ENCODE measurements at places on chromosomes 16 and 17. TPM values are rescaled to one million over a fixed set of nuclear protein-coding genes. Genes with fewer than 3 reads are reported as not detected.

Gene SLC6A2
- total RNA-seq, result not detected

DNA sequence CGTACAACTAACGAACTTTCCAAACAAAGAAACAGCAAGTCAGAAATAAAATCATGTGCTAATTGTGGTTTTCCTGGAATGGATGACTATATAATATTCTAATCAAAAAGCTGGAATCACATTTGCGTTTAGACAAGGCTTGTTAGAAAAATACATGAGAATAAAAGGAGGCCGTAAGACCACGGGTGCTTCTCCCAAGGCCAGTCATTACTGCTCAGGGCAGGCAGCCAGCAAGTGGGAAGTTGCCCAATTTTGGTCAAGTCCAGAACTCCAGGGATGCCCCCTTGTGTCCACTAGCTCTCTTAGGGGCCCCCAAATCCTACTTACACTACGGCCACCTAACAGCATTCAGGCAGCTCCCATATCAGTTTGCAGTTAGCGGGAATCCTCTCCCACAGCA is 25.9 kb upstream of the LYRM9 start:
- no peaks in the 10 kb centered on the region for H3K36me3 ChIP-seq
- peaks cover 4% of the 10 kb centered on the region for H3K27me3 ChIP-seq
- H3K27ac ChIP-seq, result no peak overlapping the region
- DNase-seq, result no peak

DNA sequence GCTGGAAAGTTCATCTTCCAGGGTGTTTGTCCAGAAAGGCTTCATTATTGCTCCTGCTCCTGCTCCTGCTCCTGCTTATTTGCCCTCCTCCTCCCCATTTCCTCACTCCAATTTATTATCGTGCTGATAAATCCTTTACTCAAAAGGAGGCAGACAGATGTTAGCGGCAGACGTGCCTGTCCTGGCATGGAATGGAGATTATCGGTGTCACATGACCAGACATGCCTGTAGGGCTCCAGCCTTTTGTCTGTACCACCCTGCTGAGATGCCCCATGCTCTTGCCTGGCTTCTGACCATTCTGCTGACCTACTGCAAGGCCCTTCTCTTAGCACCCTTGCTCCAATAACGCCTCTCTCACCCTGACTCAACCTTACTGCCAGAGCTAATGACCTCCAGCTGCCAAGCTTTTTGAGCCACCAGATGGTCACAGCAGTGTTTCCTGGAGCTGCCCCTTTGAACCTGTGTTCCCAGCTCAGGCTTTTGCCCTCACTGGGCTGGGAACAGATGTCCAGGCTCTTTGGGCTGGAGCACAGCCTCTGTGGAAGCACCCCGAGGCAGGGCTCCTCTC is 12.8 kb downstream of the DNAH9 start:
- no peak overlapping the region for H3K27ac ChIP-seq
- no peaks in the 10 kb centered on the region for H3K4me1 ChIP-seq
- DNase-seq, result no peak

DNA sequence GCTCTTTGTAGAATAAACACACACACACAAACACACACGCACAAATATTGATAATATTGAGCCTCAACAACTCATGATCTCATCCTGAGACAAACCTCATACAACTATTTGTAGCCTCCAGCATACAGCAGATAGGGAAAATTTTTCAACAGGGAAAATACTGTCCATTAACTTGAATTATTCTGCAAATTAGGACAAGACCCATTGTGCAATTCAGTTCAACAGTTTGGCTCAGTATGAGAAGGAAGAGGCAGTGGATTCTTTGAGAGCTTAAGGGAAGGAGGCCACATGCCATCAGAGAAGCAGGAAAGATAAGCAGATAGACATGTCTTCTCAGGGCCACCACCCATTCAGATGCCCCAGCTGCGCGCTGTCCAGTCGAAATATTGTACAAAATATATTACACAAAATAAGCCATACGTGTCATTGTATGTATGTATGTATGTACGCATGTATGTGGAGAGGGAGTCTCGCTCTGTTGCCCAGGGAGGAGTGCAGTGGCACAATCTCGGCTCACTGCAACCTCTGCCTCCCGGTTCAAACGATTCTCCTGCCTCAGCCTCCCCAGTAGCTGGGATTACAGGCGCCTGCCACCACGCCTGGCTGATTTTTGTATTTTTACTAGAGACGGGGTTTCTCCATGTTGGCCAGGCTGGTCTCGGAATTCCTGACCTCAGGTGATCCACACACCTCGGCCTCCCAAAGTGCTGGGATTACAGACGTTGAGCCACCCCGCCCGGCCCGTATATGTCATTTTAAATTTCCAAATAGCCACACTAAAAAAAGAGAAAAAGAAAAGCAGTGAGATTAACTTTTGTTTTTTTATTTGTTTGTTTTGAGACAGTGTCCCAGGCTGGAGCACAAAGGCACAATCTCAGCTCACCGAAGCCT is 1.8 kb downstream of the ZC3H7A start:
- H3K27me3 ChIP-seq, result no peaks in the 10 kb centered on the region
- H3K4me1 ChIP-seq, result no peaks in the 10 kb centered on the region
- DNase-seq, result peak; percentile 54

DNA sequence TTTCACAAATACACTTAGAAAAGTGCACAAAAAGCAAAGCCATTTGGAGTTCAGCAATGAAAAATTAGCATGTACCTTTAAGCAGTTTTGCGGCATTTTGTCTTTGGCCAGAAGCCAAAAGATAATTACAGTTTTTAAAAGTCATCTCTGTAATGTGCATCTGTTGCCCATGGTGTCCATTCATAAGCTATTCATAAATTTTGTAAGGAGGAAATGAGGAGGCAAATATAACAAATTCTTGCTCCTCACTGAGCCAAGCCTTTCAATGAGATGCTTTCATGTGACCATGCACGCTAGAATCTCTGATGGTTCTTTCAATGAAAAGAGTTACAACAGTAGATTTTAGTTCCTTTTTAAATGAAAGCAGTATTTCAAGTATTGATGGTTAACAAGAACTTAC is 247.1 kb upstream of the MON1B start:
- H3K27ac ChIP-seq, result no peak overlapping the region
- no peak overlapping the region for H3K4me3 ChIP-seq
- no peaks in the 10 kb centered on the region for H3K27me3 ChIP-seq
- no peaks in the 10 kb centered on the region for H3K4me1 ChIP-seq
- H3K36me3 ChIP-seq, result no peaks in the 10 kb centered on the region

DNA sequence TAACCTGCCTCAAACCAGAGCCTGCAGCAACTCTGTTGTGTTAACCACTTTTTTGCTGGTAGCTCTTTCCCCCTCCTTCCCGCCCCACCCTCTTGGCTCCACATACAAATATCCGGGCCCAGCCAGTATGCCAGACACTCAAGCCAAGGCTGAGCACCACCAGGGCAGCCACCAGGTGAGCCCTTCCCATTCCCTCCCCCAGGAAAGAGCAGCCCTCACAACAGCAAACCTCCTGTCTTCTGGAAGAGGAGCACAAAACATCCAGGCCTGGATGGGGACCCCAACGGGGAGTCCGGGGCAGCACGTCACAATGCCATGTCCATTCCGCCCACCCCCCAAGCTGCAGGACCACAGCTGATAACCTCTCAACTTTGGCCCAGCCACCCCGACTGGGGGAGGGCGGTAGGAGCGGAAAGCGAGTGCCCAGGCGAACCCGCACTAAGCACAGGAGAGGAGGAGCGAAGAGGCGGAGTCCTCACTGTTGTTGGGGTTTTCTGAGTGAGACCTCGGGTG is 757 bp downstream of the ORMDL3 start:
- DNase-seq, result peak; percentile 18
- peak overlapping the region; percentile 89 for H3K27ac ChIP-seq
- peaks cover 12% of the 10 kb centered on the region for H3K36me3 ChIP-seq
- peaks cover 37% of the 10 kb centered on the region for H3K4me1 ChIP-seq

- H3K4me1 ChIP-seq, result peaks cover 8% of the 10 kb centered on the region
- H3K4me3 ChIP-seq, result no peak overlapping the region
- H3K36me3 ChIP-seq, result no peaks in the 10 kb centered on the region
- peaks cover 45% of the 10 kb centered on the region for H3K27me3 ChIP-seq
- no peak overlapping the region for H3K27ac ChIP-seq
These were observed 10.1 kb upstream of the CA4 start for GRCh38 chr17:60139438-60140285.

GRCh38 chr17:42362245-42362961 is 25.8 kb downstream of the STAT3 start:
- H3K36me3 ChIP-seq, result no peaks in the 10 kb centered on the region
- no peak for DNase-seq
- no peak overlapping the region for H3K4me3 ChIP-seq
- no peaks in the 10 kb centered on the region for H3K27me3 ChIP-seq
- no peaks in the 10 kb centered on the region for H3K4me1 ChIP-seq
- no peak overlapping the region for H3K27ac ChIP-seq

DNA sequence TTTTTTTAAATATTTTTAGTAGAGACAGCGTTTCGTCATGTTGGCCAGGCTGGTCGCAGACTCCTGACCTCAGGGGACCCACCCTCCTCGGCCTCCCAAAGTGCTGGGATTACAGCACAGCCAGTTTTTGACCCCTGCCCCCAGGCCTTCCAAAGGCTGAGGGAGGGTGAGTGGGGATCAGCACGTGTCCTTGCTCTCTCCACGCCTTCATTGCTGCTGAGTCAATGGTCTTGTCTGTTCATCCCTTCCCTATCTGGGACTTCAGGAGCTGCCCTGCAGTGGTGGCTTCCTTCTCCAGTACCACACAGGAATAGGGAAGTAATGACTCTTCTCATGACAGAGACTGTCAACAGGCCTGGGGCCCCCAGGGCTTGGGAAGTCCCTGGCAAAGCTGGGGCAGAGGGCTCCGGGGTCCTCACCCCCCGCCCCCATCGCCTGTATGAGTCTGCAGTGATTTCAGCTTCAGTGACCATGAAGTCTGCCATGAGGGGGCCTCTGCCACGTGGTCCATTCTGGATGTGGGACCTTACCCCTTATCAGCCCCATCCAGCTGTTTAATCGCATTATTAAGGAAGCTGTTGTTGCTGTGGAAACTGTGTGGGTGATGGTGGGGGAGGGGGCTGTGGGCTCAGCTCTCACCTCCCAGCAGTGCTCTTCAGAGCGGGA is 6.1 kb downstream of the ABCC3 start:
- no peaks in the 10 kb centered on the region for H3K36me3 ChIP-seq
- H3K4me1 ChIP-seq, result peaks cover 25% of the 10 kb centered on the region
- no peaks in the 10 kb centered on the region for H3K27me3 ChIP-seq
- no peak overlapping the region for H3K27ac ChIP-seq
- no peak for DNase-seq

- H3K4me3 ChIP-seq, result peak overlapping the region; percentile 28
- H3K36me3 ChIP-seq, result no peaks in the 10 kb centered on the region
- H3K4me1 ChIP-seq, result no peaks in the 10 kb centered on the region
These were observed 1.4 kb upstream of the SLC22A31 start for GRCh38 chr16:89201439-89202377.

Gene SEPTIN1
- total RNA-seq, result 0.26 TPM

GRCh38 chr17:42809250-42809649 is 10.6 kb downstream of the CNTD1 start:
- H3K36me3 ChIP-seq, result peaks cover 2% of the 10 kb centered on the region
- H3K27ac ChIP-seq, result no peak overlapping the region
- no peak overlapping the region for H3K4me3 ChIP-seq
- H3K4me1 ChIP-seq, result peaks cover 4% of the 10 kb centered on the region
- H3K27me3 ChIP-seq, result no peaks in the 10 kb centered on the region

- H3K4me1 ChIP-seq, result no peaks in the 10 kb centered on the region
- no peak overlapping the region for H3K27ac ChIP-seq
- DNase-seq, result no peak
- H3K4me3 ChIP-seq, result no peak overlapping the region
- no peaks in the 10 kb centered on the region for H3K27me3 ChIP-seq
- no peaks in the 10 kb centered on the region for H3K36me3 ChIP-seq
These were observed 18.3 kb downstream of the NT5M start for GRCh38 chr17:17321356-17322025.

Gene TEX14
- under 0.01 TPM for total RNA-seq

DNA sequence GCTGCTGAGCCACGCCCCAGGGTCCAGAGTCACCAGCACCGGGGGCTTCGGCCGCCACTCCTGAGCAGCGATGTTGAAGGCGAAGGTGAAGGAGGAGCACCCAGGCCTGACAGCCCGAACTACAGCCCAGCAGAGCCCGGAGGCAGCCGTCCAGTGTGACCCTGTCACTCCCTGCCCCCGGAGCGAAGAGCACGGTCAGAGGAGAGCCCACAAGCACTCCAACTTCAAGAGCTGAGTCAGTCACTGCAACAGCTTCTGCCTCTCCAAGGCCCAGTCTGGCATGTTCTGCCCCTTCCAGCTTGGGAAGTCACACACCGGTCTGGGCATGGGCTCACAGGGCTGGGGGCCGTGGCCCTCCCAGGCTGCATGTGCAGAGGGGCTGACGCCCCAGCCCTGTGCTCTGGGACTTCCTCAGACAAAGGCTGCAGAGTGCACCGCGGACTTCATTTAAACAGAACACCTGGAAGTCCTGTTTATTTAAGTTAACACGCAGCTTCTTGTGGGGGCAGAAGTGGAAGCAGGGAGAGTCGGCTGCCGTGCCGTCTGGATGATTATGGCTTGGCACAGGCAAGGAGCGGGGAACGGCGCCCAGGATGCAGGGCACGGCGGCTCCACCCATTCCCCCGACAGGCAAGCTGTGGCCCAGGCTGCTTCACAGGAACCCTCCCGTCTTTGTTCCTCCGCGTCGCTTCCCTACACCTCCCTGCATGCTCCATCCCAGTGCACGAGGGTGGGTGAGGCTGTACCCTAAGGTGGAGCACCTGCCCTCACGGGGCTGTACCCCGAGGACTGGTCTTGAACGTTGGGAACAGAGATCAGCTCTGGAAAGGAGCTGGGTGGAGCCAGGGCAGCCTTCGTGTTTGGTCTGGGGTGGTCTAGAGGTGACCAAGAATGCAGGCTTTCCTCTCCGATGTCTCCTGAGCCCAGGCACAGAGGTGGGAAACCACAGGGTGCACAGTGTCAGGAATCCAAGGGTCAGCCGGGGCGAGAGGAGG is 68.9 kb upstream of the METRNL start:
- no peaks in the 10 kb centered on the region for H3K36me3 ChIP-seq
- no peak overlapping the region for H3K4me3 ChIP-seq
- peak; percentile 67 for DNase-seq
- no peak overlapping the region for H3K27ac ChIP-seq

DNA sequence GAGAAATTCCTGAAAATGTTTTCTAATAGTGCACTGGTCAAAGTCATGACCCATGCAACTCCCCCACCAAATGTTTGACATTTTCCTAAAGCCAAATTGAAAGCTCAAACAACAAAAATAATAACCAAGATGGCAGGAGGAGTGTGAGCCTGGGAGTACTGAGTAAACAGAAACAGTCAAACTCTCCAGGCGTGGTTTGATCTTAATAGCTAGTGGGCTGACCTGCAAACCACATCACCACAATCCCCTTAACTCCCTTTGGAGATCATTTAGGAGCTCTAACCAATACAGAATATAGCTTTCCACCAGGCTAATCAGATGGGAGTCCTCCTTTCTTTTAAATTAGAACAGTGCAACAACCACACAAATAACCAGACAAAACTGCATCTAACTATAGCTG is 19.2 kb upstream of the MEIOC start:
- H3K36me3 ChIP-seq, result no peaks in the 10 kb centered on the region
- no peak overlapping the region for H3K27ac ChIP-seq
- no peaks in the 10 kb centered on the region for H3K27me3 ChIP-seq

- H3K36me3 ChIP-seq, result no peaks in the 10 kb centered on the region
- H3K4me3 ChIP-seq, result no peak overlapping the region
- H3K27ac ChIP-seq, result no peak overlapping the region
These were observed 163.8 kb upstream of the GSE1 start for GRCh38 chr16:85449191-85449884.

Gene CDIP1
- 4.9 TPM for total RNA-seq

GRCh38 chr17:43546319-43547188 is at the start of gene ETV4:
Gene ETV4, minus strand, starts transcription at chr17:43546340. Its CDS starts 723 bp downstream, at chr17:43545617.
- peak within 1 kb of the TSS; percentile 62 for H3K4me3 ChIP-seq
- peaks cover 17% of the 10 kb centered on the region for H3K4me1 ChIP-seq
- H3K27me3 ChIP-seq, result no peaks in the 10 kb centered on the region
- no peaks in the 10 kb centered on the region for H3K36me3 ChIP-seq
- H3K27ac ChIP-seq, result peak within 1 kb of the TSS; percentile 79
